ENCODE measurements at places on chromosomes 16 and 17.
A peak's percentile ranks its signal among the peaks of the same experiment; 100 is the strongest.

- DNase-seq: peak; percentile 53
Observed at GRCh38 chr17:80441133-80441578, 26.2 kb downstream of the ENDOV start.

- no peak for DNase-seq
Observed at GRCh38 chr16:3283543-3284447, 504 bp downstream of the ZNF263 start.

DNA sequence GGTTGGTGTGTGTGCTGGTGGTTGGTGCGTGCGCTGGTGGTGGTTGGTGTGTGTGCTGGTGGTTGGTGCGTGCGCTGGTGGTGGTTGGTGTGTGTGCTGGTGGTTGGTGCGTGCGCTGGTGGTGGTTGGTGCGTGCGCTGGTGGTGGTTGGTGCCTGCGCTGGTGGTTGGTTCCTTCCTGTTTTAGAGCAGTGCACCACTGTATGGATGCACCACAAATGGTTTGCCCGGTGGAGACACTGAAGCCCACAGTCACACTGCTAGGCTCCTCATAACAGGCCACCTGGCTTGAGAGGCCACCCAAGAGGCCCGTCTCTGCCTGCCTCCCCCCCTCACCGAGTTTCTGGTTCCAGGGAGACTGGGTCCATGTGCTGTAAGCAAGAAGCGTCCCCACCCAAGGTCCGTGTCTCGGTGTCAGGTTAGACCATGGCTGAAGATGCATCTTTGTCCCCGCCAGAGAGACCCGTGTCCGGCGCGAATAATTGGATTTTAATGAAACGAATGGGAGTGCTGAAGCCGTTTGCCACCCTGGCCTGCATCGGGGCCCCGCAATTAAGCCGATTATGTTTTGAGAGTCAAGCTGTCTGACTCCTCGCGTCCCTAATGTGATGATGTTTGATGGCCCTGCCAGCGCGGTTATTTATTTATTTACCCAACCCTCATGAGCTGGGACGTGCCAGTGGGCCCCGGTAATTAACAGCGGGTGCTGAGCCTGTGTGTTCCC is 161.3 kb upstream of the GSE1 start:
- DNase-seq: no peak

DNA sequence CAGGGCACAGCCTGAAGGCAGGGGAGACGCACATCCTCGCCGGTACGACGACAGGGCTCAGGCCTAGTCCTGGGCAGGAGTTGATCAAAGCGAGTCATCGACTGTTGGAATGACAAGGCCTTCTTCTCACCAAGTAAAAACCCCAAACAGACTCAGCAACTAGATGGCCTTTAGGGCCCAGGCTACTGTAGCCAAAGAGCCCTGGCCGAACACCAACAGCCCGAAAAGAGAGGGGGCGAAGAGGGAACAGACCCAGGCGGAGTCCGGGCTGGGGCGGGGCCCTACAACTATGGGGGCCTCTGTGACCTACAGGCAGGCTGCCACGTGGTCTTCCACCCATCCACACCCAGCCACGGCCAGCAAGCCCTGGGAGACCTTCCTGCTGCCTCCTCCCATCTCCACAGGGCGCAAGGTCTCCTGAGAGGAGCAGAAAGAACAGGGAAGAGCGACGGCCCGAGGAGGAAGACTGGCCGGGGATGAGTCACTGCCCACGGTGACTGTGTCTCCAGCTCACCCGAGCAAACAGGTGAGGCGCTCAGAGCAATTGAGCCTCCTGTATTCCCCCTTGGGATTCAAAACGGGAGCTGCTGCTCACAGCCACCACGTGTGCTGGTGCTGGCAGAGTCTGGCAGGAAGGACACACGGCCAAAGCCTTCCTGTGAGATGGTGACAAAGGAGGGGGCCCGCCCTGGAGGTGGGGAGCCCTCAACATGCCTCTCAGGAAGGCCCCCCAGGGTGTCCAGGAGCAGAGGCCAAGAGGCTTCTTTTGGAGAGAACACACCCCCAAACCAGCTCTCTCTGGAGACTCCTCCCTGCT is 17.7 kb downstream of the SLC16A3 start:
- DNase-seq: no peak

- DNase-seq: no peak
Observed at GRCh38 chr16:22220069-22220440, 14.0 kb downstream of the EEF2K start.

GRCh38 chr17:81417879-81418709 is 22.8 kb downstream of the BAHCC1 start:
- DNase-seq: no peak

GRCh38 chr17:81968850-81969812 is 8.1 kb upstream of the NOTUM start:
- DNase-seq: no peak

DNA sequence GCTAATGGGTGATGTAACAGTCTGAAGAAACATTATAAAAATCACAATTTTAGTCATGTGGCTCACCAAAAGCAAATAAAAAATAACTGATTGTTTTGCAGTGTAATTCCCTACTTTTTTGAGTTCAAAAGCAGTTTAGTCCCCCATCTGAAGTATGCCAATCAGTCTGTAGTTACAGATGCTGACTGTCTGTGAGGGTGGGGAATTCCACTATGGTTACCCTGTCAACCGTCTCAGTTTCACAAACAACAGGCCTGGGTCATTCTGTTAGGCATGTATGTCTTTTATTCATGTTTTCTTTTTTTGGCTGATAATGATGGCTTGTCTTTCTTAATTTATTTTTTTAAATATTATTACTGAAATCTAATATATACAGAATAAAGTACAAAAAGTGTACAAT is 69.3 kb downstream of the STXBP4 start:
- no peak for DNase-seq

GRCh38 chr17:6502142-6502541 is 54.2 kb downstream of the PITPNM3 start:
- DNase-seq: no peak

- peak; percentile 51 for DNase-seq
Observed at GRCh38 chr17:6639586-6640535, 650 bp downstream of the KIAA0753 start.

GRCh38 chr16:76729525-76729924 is 452.3 kb downstream of the CNTNAP4 start:
- no peak for DNase-seq

GRCh38 chr17:35373534-35373983 is at the start of gene SLFN11:
Gene SLFN11 (minus strand): TSS chr17:35373621. CDS start chr17:35363807, 9,814 bp downstream.
- DNase-seq: peak; percentile 96

DNA sequence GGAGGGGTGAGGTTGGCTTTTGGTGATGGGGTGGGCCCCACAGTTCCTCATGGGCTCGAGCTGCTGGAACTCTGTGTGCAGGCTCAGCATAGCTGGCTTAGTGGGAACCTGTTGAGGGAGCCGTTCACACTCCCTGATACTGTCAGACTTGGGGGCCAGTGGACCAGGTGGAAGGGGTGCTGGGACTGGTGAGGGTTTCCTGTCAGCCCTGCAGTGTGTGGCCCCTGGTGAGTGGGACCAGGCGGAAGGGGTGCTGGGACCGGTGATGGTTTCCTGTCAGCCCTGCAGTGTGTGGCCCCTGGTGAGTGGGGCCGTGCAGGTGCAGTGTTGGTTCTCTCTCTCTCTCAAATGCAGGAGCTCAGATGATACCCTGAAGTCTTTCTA is 45.1 kb upstream of the ZNF750 start:
- peak; percentile 29 for DNase-seq

DNA sequence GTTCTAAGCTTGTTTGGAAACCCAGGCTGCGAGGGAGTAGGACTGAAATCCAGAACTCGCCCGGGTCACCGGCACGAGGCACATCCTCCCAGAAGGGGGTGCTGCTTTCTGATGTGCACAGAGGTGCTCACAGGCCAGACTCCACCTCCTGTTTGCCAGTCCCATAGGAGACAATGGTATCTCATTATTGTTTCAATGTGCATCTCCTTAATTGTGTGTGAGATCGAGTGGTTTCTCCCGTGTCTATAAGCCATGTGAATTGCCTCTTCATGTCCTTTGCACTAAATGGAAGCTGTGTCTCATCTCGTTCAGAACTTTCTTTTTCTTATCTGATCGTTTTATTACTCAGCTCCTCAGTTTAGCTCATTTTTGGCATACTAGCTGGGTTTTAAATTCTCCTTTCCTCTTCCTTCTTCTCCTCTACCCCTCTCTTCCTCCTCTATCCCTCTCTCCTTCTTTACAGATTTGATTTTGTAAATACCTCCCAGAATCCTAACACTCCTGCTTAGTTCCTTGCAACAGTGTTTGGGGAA is 32.1 kb upstream of the PRKCB start:
- DNase-seq: peak; percentile 79

DNA sequence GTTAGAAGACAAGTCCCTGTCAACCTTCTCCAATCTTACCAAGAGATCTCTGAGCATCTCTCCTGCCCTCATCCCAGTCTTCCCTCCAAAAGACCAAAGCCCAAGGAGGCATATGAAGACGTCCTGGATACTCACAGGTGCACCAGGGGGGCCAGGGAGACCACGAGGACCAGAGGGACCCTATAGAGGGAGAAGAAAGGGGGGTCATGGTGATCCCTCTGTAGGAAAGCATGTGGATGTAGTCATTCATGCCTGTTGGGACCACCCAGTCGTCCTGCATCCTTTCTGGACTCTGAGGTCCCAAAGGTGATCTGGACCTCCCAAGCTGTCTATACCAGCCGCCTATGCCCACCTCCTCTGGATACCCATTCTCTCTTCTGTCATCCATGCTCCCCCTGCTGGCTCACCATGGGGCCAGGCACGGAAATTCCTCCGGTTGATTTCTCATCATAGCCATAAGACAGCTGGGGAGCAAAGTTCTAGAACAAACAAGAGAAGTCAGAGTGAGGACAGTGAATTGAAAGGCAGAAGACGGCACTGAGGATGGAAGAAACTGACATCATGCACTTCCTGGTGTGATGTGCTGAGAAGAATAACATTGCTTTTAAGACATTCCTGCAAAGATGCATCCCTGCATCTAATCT is 3.3 kb downstream of the COL1A1 start:
- peak; percentile 68 for DNase-seq

- no peak for DNase-seq
Observed at GRCh38 chr16:2507665-2508064, 6.1 kb upstream of the ATP6V0C start.

- no peak for DNase-seq
Observed at GRCh38 chr17:74893936-74894671, 671 bp upstream of the FADS6 start.

DNA sequence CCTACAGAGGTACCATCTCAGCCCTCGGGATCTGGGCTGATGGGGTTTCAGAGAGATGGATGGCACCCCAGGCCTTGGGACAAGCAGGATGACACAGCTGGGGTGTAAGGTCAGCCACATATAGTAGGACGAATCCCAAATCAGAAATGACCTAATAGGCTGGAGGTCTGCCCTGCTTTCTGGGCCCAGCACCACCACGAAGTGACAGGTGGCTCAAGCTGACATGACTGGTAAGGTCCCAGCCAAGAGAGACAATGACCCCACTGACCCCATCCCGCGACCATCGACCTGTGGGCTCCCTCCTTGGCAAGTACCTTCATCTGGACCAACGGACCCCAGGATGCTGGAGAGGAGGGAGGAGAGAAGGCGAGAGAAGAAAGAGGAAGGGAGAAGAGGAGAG is 15.6 kb downstream of the CAMKK1 start:
- DNase-seq: no peak

- DNase-seq: no peak
Observed at GRCh38 chr17:82394278-82394677, 22.7 kb downstream of the UTS2R start.

DNA sequence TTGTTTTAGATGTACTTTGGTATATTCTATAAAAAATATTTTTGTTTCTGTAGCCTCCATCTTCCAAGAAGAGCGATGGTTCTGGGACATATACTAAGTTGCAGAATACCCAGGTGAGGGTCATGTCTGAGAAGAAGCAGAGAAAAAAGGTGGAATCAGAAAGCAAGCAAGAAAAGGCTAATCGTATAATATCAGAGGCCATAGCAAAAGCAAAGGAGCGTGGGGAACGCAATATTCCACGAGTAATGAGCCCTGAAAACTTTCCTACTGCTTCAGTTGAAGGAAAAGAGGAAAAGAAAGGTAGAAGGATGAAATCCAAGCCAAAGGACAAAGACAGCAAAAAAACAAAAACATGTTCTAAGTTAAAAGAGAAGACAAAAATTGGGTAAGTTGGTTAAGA is 154.6 kb downstream of the CHD9 start:
- DNase-seq: no peak

GRCh38 chr17:50257676-50258224 is 16.5 kb upstream of the TMEM92 start:
- no peak for DNase-seq

- no peak for DNase-seq
Observed at GRCh38 chr16:81601008-81601428, 156.4 kb downstream of the CMIP start.

GRCh38 chr17:77721846-77722160 is 236.7 kb upstream of the TNRC6C start:
- no peak for DNase-seq

DNA sequence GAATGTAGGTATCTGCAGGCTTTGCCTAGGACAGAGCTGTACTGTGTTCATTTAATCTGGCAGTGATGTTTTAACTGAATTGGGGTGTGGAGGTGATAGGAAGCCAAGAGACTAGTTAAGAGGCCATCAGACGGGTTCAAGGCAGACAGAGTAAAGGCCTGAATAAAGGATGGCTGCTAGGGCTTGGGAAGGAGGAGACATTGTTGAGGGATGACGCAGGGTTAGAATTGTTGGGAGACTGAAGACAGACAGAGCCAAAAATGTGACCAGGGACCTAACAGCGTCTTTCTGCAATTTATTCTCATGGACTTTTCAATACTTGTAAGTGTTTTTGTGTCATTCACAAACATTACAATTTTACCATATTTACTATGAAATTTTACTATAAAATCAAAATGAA is 48.6 kb upstream of the MYH10 start:
- no peak for DNase-seq

DNA sequence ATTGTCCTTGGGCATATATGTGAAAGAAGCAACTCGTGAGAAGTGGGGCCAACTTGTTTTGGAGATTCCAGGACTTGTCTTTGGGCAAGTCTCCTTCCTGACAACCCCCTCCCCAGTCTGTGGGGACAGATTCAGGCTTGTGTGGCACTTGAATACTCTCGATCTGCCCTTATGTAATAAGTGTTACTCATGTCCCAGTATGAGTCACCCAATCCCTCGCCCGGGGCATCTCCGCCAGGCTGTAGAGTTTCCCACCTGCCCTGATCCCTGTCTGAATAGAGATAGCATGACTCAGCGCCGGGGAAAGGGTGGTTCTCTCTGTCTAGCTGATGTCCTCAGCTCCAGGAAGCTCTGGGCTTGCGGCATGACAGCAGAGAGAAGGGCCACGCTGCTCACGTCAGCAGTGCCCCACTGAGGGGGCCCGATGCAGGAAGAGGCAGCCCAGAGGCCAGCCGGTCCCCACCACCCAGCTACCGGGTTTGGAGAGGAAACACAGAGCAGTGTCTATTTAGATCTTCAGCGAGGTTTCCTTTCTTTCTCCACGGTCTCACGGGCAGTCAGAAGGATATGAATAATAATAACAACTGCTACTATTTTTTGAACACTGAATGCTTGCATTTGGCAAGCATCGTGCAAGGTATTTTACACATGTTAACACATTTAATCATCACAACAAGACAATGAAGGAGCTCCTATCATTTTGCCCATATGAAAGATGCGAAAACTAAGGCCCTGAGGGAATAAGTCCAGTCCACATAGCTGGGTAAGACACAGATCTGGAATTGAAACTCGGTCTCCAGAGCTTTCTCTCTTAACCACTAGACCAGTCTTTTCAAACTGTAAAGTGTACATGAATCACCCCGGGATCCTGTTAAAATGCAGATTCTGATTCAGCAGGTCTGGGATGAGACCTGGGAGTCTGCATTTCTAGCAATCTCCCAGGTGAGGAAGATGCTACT is 426.7 kb upstream of the MAF start:
- peak; percentile 74 for DNase-seq

All from activated CD4-positive, alpha-beta T cell treated with anti-CD3 and anti-CD28 coated beads, Interleukin-2, amount 50 U/mL, for 48 hours (primary cell).